ENCODE measurements at places on chromosomes 16 and 17.

DNA sequence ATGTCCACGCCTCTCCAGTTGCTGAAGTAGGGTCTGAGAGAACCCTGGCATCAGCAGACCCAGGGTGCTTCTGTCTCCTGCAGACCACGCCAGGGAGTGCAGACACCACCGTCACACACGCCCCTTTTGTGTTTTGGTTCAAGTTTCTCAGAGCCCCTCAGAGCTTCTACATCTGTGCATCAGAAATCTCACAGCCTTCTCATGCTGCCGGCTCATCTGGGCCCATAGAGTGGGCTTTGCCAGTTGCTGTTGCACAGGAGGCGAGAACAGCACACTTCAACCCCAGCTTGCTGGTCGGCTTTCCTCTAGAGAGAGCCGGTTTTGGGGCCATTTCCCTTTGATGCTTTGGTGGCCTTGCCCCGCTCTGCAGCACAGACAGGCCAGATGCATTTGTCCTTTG is 60.9 kb downstream of the PDPK1 start:
- ATAC-seq, result no peak

- ATAC-seq, result no peak
Measured at GRCh38 chr16:35737076-35737475, 2277.7 kb downstream of the TP53TG3F start.

DNA sequence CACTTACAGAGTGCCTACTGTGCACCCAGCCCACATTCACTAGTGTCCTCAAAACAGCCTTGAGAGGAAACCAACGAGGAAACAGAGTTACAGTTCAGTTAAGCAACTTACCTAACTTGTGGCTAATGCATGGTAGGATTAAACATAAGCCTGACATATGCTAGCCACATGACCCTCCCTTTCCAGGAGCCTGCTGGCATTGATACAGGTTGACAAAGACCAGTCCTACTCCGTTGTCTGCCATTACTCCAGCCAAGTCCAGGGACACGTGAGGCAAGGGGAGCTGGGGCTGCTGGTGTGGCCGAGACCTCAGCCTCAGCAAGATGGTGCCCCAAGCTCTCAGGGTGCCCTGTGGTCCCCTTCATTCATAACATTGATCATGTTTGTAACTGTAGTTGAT is 37.9 kb downstream of the SNX20 start:
- ATAC-seq, result no peak

GRCh38 chr16:25110387-25110947 is 1.1 kb upstream of the LCMT1 start:
- ATAC-seq, result no peak

GRCh38 chr16:74991593-74992403 is 6.9 kb upstream of the WDR59 start:
- no peak for ATAC-seq

DNA sequence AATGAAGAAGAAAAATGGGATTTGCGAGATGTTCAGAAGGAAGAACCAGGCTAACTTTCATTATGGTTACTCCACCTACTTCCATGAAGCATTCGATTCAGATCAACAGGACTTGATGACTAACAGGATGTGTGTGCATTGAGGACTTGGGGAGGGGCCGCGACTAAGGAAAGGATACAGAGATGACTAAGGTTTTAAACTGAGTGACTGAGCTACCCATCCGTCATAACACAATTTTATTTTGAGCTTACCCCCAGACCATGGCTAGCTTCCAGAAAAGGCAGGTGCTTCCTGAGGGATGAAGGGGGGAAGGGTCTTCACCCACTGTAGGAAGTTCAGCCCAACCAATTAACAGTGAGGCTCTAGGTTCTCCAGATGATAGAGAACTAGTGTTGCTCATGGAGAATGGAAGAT is 2.5 kb upstream of the CDYL2 start:
- ATAC-seq, result no peak

DNA sequence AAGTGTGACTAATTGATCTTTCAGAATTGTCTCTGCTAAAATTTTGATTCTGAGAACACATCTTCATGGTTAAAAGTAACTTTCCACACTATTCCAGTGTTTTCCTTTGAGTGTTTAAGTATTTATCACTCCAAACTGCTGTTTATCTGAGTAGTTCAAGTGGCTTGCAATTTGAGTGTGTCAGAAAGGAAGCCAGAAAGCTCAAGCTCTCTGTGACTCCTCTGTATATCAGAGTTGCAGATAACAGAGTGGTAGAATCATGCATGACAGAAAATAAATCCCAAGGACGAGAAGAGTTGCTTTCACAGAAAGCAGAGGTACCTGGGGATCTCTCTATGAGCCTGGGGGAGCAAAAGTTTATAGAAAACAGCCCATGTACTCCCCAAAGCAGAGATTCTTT is 130.0 kb downstream of the CYB561 start:
- ATAC-seq, result no peak

GRCh38 chr16:5605404-5605803 is 507.8 kb upstream of the EEF2KMT start:
- no peak for ATAC-seq

- no peak for ATAC-seq
Measured at GRCh38 chr17:49969134-49969759, at the start of gene DLX4. TSS of gene DLX4 (plus strand) at chr17:49969190. CDS start at chr17:49969469, 279 bp downstream.

DNA sequence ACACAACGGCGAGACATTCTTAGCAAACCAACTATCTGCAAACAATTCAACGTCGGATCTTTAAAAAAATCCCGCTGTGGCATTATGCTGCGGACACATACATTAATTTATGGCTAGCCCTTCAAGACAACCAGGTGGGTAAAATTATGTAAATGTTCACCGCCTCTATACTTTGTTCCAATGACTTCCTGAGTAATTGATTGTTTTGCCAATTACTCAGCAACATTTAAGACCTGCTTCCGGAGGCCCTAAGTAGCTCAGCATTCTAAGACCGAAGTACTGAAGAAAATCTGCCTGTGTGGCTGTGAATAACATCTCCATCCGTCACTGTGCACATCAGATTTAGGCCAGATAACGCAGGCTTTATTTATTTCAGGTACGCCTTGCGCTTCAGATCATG is 23.3 kb downstream of the QPRT start:
- peak; percentile 41 for ATAC-seq

GRCh38 chr16:82862057-82862456 is 235.3 kb downstream of the CDH13 start:
- ATAC-seq, result no peak

- no peak for ATAC-seq
Measured at GRCh38 chr17:14690704-14691103, 389.8 kb downstream of the HS3ST3B1 start.

DNA sequence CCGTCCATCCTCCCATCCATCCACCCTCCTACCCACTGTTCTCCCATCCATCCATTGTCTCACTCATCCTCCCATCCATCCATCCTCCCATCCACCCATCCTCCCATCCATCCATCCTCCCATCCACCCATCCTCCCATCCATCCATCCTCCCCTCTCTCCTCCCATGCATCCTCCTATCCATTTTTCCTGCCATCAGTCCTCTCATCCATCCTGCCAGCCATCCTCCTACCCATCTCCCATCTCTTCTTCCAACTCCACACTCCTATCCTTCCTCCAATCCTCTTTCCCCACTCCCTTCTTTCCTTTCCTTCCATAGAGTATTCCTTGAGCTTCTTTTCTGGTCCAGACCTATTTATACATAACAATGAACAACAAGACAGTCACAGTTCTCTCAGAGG is 12.1 kb downstream of the DRC7 start:
- no peak for ATAC-seq

GRCh38 chr17:77456271-77456950 is 315.6 kb downstream of the SEC14L1 start:
- no peak for ATAC-seq

DNA sequence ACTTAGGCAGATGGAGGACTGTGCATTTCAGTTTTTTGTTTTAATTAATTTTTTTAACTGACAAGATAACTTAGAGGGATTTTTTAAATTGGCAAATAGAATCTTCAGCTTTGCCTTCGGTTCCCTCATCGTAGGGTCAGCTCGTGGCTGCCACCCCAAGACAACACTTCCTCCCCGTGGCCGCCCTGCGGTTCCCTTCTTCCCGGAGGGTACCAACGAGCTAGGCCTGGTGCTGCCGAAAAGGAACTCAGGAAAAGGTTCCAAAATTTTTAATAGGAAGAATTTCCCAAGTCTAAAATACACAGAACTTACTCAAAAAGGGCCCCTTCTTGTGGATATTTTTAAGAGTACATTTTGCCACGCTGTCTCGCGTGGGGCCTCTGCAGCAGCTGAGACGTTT is 210.4 kb upstream of the CHMP6 start:
- no peak for ATAC-seq

- peak; percentile 46 for ATAC-seq
Measured at GRCh38 chr16:61210076-61210475, 826.2 kb downstream of the CDH8 start.

DNA sequence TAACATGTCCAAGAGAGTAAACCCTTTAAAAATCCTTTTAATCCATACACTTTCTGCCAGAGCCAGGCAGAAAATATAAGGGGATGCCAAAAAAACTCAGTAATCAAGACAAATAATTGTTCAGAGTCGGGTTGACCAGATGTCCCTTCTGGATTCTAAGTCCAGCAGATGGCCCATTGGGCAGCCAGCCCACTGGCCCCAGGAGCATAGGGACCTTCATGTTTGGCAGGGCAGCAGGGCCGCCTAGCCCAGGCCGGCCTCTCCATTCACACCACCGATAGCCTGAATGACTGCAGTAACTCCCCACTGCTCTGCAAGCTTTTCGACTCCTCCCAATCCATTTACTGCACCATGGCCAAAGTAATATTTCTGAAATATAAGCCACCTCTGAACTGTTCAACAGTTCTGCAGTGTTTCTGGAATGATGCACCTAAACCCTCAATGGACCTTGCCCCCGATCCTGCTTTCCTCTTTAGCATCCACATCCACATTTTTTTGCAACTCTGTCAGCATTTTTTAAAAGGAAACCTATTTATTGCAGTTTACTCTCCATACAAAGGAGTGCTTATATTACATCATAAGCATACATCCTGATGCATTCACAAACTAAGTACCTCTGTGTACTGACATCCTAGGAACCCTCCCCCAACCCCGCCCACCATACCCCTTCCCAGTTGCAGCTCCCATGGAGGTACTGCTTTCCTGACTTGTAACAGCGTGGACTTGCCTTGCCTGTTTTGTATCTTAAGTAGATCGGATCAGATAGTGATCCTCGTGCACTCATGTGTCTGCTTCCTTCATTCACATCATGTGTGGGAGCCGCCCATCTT is 46.4 kb downstream of the LDHD start:
- no peak for ATAC-seq

DNA sequence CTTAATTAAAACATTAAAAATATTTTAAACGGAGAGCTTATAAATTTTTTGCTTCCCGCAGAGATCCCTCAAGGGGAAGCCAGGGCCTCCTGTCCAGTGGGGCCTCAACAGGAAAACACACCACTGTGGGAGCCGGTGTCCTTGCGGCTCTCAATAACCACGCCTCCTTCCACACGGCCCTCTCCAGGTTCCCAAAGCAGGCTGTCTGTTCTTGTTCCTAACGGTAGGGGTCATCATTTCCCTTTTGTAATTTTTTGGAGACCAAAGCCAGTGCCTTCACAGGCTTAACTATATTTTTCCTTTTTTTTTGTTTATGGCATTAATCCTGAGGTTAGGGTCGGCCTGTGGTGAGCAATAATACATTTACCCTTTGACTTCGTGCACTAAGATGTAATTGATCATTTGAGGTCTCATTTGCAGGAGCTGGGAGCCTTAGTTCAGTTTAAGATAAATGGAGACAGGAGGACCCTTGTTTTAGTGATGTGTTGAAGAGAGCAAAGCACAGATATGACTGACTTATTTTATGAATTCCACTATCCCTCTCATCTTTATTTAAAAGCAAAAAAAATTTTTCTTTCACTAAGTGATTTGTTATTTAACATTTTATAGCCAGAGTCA is 77.5 kb upstream of the N4BP1 start:
- peak; percentile 92 for ATAC-seq

DNA sequence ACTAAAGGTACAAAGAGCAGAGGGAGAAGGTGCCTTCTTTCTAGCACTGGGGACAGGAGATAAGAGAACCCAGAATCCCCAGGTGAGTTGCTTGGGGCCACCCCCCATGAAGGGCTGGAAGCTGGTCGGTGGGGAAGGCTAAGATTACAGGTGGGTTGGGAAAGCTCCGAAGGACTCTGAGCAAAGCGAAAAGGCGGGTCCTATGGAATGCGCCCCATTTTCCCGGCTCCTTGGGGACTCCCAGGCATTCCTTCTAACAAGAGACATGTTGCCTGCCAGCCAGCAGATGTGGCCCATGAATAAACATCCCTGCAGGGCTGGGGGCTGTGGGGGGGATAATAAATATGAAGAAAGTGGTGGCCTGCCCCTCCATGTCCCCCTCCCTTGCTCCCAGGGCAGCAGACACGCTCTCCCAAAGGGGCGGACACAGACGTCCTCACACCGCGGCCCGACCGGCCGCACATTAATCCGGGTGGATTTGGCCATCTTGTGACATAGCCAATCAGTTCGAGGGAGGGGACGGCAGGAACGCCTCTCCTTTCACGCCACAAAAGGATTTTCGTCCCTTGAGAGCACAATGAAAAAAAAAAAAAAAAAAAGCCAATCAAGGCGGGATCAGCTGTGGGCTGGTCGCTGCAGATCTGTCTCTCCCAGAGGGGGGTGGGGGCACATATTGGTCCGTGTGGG is 98.5 kb downstream of the SOX9 start:
- peak; percentile 74 for ATAC-seq

- no peak for ATAC-seq
Measured at GRCh38 chr17:45753645-45754225, 30.4 kb upstream of the CRHR1 start.

- no peak for ATAC-seq
Measured at GRCh38 chr17:1493291-1493980, 950 bp upstream of the MYO1C start.

GRCh38 chr17:42759982-42760651 is 910 bp upstream of the RAMP2 start:
- no peak for ATAC-seq

- no peak for ATAC-seq
Measured at GRCh38 chr16:55015181-55015913, 84.7 kb downstream of the IRX5 start.

DNA sequence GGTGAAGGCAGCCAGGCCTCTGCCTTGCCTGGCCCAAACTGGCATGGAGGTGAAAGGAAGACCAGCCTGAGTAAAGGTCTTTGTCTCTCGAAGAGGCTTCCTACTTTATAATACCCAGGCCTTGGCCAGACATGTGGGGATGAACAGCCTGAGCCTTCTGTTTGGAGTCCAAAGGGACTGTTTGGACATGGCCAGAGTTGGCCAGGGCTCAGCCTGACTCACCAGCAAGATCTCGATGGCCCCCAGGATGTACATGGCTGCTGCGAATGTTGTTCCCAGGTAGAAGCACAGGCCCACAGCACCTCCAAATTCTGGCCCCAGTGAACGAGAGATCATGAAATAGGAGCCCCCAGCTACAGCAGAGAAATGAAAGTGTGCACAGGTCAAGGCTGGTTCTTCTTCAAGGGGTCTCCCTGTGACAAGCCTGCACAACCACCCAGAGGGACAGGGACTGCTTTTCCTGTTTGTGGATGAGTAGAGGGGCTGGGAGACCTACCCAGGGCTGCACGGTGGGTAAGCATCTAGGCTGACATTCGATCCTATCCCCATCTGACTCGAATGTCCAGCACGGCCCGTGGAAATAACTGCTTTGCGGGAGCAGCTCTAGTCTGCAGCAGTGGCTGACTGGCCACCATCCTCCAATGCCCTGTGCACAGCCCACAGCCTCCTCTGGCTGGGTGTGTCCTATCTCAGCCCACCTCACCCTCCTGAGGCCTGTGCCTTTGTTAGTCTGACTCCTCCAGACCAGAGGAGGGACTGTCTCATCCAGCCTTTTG is 10.7 kb upstream of the LCAT start:
- ATAC-seq, result no peak
